ENCODE measurements at places on chromosomes 3 and 15. TPM values are rescaled to one million over a fixed set of nuclear protein-coding genes. Genes with fewer than 3 reads are reported as not detected.

GRCh38 chr15:68994149-68994548, 20.3 kb upstream of the NOX5 start:
- no peak for DNase-seq

CCDC14 gene
- 148 TPM for polyA plus RNA-seq

SI gene
- polyA plus RNA-seq = not detected

- no peak for DNase-seq
Measured at GRCh38 chr3:77464111-77464688, 424.3 kb downstream of the ROBO2 start.

DNA sequence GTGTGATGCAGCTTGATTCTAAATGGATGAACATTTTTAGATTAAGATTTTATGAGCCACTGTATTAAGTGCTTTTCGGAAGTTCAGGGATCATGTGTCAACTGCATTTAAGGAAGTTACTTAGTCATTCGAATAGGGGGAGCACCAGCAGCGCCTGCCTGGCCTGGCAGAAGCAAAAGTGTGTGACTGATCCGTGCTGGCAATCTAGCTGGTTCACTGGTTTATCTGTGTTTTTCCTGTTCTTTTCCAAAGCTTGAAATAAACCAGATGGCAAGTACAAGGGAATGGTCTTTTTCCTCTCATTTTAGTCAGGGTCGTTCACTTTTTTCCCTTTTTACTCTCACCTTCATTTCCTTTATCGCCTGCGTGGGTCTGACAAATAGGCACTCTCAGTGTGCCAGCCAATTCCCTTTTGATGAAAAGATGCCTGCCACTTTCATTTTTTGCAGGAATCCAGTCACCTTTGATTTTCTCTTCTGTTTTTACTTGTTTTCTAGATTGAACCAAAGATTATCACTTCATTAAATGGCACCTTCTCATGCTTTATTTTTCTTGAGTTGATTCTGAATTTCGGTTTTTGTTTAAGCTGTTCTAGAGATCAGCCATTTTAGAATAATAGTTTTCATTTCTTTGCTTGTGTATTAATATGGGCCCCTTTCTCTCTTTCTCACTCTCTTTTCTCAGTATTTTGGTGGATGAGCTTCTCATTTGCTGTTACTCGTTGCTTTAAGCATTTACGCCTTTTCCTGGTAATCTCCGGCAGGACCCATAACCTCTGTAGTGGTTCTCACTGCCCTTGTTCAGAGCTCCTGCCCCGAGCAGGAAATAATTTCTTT, 2.8 kb downstream of the ABHD2 start:
- DNase-seq = no peak

DNA sequence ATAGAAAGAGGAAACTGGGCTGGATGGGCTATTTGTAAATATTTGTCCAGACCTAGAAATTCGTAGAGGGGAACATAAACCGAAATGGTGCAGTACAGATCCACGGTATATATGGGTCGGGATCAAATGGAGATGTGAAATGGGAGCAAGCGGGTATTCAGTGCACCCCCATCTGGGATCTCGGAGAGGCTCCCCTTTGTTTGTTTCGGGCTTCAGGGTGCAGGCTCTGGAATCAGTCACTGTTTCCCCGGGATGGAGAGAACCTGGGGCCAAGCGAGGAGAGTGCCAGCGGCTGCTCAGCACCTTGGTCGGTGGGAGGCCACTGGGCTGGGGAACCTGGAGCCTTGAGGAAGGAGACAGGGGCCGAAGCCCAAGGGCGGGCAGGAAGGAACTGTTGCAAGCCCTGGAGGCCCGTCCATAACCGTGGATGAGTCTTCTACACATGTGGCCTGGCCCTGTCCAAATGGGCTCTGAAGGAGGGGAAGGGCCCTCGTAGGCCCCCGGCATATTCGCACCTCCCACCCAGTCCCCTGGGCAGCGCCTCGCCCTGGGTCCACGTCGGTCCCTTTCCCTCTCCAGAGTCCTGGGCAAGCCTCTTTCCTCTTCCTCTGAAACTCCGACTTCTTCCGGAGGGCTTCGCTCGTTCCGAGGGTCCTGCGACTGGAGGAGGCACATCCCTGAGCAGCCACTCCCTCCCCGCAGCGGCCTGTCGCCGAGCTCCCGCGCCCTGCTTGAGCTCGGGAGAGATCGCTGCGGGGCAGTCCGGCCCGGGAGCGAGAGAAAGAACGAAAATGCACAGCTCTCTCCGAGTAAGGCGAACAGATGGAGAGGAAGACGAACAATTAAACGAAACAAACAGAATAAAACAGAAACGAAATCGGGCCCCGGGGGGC, 3.0 kb downstream of the ISL2 start:
- DNase-seq = no peak

- no peak for DNase-seq
Measured at GRCh38 chr15:36472672-36473071, 106.8 kb upstream of the CDIN1 start.

EPB42 gene
- polyA plus RNA-seq = 1.2 TPM

- no peak for DNase-seq
Measured at GRCh38 chr3:191958980-191959671, 498.2 kb downstream of the PYDC2 start.

DNA sequence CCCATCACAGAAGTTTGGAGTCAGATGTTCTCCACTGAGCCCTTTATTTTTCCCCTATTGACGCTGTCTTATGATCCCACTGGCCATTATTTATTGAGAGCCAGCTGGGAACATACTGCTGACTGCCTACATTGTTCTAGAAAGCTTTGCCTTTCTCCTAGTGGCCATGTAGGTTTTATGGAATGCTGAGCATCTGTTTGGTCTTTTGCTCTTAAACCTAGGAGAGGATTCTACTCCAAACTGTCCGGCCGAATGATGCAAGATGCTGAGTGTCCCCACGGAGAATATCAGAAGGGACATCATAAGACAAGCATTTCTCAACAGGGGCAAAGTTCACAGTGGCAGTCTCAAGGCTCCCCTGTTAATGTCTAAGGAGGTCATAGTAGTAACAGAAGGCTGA, 171.4 kb downstream of the ARRDC4 start:
- DNase-seq = no peak

EXD1 gene
- not detected for polyA plus RNA-seq

GRCh38 chr15:94855018-94855408, 623.7 kb downstream of the MCTP2 start:
- DNase-seq = no peak

GRCh38 chr3:148925845-148926244, 60.7 kb downstream of the CPA3 start:
- no peak for DNase-seq

DNA sequence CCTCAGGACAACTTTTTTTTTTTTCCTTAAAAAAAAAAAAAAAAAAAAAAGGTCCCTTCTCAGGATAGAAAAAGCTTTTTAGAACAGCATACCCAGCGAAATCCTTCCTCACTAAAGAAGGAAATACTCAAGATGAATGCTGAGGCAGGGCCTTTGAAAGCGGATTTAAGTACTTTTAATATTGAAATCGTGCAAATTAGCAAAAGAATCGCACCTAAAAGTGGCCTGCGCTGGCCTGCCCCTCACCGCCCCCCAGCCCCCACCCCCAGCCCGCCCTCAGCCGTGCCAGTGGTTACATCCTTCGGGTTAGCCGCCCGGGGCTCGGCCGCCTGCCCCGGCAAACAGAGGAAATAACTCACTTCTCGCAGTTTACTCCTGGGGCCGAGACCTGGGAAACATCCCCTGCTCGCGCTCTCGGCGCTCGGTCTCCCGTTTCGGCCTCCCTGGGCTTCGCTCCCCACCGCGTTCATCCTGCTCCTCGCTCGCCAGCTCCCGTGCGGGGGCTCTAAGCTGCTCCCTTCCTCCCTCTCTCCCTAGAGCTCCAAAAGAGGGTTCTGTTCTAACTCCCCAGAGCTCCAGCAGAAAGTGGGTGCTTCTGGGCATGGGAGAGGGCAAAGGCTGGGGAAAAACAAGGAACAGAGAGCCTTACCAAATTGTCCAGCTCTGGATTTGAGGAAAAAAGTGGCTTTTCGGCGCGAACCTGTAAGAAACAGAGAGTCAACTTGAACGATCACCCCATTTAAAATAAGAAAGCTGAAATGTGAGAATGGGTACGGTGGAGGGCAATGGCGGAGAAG, 5.2 kb downstream of the MEIS2 start:
- DNase-seq = no peak

DNA sequence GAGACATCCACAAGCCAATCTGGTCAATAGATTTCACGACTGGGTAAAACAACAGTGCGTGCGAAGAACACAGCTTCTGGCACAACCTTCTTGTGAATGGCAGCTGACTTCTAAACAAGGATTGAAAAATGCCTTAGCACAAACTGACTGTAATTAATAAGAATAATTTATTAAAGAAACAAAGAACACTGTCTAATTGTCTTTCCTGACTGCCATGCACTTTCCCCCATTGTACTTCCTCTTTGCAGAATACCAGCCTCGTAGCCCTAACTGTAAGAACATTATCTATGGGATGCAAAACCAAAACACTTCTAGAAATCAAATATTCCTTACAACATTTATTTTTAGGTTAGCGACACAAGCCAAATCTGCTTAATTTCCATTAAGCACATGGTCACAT, 6.5 kb downstream of the FOXP1 start:
- no peak for DNase-seq

GRCh38 chr15:51497806-51498205, 124.8 kb downstream of the DMXL2 start:
- no peak for DNase-seq

DNA sequence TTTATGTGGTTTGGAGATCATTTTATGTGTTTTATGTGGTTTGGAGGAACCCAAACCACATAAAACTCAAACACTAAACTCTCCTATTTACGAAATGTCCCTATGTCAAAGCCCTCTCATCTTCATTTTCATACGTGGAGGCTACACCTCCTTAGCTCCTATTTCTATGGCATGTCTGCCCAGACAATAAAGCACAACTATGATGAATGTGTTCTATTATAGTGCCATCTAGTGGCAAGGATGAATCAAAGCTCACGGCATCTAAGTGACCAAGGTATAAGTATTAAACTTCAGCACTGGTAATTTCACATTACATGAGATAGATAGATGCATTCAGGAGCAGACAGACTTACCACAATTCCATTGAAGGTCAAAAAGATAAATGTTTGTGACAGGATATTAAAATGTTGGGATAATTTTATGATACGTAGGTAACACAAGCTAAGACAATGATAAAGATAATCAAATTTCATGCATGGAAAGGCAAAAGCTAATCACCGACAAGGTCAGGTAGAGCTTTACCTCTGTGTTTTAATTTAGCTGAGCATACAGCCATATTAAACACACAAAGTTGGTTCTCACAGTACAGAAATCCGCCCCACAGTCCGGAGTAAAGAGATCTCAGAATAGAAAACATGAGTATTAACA, 130.6 kb upstream of the FHIT start:
- DNase-seq = no peak

- DNase-seq = no peak
Measured at GRCh38 chr3:49171775-49172500, 540 bp downstream of the KLHDC8B start.

DNA sequence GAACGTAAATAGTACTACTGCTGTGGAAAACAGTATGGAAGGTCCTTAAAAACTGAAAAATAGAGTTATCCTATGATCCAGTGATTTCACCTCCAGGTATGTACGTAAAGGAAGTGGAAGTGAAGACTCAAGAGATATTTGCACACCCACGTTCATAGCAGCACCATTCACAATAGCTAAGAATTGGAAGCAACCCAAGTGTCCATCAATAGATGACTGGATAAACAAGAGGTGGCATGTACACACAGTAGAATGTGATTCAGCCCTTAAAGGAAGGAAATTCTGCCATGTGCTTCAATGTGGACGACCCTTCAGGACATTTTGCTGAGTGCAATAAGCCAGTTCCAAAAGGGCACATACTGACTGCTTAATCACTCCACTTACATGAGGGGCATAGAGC, 188.3 kb downstream of the APBA2 start:
- DNase-seq = no peak
